Cortex of kidney (tissue), 1 donor: ENCODE measurements at places on chromosomes 3 and 15.

DNA sequence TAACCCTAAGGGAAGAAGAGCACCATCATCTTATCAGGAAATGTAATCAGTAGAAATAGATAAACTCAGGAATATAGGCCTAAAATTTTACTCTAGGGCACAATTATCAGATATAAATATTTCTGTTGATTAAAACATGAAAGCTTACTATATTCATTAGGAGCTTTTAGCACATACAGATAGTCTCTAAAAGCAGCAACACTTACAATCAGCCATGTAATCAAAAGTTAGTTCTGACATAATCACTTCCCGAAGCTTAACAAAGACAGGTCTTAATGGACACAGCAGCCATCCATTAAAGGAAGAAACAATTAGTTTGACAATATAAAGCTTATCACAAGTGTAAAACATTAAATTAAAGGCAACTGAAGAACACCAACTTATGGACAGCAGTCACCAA lies 30.6 kb downstream of the DCLK3 start:
- no peak for DNase-seq

GRCh38 chr3:49966233-49966942 lies 26.4 kb downstream of the RBM6 start:
- no peak for DNase-seq

DNA sequence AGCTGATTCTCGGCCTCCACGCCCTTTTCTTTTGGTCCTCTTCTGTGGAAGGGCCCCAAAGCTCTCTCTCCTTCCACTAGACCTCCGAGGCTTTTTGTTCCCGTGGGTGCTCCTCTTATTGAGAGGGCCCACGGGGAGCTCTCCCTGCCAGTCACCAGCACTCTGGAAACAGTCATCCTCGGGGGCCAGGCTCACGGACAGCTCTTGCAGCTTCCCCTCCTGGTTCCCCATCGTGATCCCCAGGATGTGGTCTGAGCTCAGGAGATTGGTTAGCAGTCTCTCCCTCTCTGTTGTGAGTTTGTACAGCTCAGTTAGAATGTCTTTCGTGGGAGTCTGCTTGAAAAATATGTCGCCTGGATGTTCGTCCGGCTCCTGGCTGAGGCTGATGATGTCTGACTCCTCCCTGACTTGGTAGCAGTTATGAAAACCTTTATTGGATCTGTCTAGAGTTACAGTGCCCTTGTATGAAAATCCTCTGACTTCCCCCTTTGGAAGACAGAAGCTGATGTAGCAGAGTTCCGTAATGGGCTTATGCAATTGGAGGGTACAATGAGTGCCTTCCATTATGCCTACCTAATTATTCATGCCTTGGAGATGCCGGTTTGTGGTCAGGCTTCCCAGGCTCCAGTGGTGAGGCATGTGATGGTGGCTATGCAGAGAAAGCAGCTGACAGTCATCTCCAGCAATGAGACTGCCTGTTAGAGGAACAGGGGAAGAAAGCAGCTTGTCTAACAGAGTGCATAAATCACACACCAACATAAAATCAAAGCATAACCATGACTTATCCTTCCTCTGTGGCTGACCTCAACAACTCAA lies 40.0 kb downstream of the FMN1 start:
- no peak for DNase-seq

DNA sequence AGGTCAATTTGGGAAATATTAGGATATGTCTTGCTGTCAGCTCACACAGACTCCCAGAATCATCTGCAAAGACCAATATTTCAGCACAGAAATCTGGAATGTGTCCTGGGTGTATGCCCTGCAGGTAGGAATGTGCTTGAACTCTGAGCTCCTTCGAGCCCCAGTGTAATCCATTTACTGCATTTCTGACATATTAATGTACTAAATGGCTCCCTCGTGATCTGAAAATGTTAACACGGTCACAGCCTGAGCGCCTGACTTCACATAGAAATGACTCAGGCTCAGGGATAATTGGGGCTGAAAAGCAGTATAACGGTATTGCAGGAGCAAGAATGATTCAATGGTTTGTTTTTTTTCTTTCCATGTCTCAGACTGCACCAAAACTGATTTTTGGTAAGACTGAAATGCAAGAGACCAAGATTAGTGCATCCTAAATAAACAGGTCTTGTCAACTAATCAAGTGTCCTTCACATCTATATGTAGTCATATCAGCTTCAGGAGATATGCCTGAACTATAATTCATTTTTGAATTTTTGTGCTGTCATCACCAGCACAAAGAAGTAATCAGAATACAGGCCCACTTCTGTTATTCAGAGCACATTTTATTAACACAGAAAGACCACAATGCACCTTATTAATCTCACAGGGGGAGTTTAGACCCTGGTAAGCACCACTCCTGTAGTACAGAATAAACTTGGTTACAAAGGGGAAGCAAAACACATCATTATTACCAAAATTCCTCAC lies 49.8 kb downstream of the DCLK3 start:
- no peak for DNase-seq

GRCh38 chr15:31458596-31459399 lies 132.2 kb downstream of the KLF13 start:
- DNase-seq, result no peak

GRCh38 chr15:80264031-80264430 lies 12.0 kb upstream of the CTXND1 start:
- DNase-seq, result no peak

DNA sequence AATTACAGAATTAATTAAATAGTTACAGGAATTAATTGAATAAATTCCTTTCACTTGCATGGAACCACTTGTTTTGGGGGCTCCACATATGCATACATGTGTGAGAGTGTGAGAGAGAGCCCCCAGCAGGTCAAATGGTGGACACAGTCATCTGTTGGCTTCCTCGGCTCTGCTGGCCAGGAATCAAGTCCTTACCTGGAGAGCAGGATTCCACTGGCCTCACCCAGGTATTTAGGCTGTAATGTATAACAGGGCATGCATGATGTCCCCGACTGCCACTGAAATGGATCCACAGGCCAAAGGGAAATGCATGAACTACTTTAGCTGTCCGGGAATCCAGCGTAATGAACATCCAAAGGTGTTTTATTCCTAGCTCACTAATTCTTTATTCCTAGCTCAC lies 139.7 kb upstream of the SMAD3 start:
- DNase-seq, result no peak

DNA sequence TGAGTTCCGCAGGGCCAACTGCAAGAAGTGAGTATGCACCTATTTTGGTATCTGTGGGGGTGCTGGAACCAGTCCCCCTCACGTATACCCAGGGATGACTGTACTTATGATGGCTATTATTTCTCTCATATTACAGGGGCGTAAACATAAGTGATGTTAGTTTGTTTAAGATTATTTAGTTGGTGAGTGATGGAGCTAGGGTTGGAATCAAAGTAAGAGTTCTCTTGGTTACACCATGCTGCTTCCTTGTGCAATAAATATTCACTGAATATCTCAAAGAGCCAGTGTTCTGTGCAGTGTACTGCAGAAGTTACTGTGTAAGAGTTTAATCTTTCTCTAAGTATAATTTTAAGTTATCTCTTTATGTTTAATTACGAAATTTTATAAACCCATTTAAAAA lies 12.8 kb upstream of the UTS2B start:
- DNase-seq, result no peak

DNA sequence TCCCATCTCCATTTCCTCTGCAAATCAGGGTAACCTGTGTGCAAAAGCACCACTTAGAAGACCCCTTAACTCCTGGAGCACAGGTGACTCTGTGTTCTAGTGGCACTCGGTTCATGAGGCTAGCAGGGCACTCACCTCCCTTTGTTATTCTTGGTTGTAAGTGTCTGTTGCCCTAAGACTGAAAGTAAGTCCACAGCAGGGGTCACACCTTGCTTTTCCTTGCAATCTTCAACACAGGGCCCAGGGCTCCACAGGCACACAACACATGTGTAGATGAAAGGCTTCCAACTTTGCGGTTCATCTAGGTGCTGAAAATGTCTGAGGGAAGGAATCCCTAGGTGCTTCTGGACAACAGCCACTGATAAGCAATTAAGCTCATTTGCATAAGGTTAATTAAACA lies 2.9 kb downstream of the RNU6-1 start:
- DNase-seq, result no peak

- no peak for DNase-seq
Observed at GRCh38 chr3:71542521-71543370, 40.8 kb downstream of the FOXP1 start.

- DNase-seq, result no peak
Observed at GRCh38 chr3:123576122-123576521, 8.7 kb downstream of the HACD2 start.

- DNase-seq, result no peak
Observed at GRCh38 chr3:195807681-195808121, 4.0 kb downstream of the MUC4 start.

- no peak for DNase-seq
Observed at GRCh38 chr3:152719264-152719663, 115.7 kb upstream of the P2RY1 start.
